HT1080 (cell line): ENCODE measurements at places on chromosomes 1 and 21. TPM values are rescaled to one million over a fixed set of nuclear protein-coding genes. Genes with fewer than 3 reads are reported as not detected.

DNA sequence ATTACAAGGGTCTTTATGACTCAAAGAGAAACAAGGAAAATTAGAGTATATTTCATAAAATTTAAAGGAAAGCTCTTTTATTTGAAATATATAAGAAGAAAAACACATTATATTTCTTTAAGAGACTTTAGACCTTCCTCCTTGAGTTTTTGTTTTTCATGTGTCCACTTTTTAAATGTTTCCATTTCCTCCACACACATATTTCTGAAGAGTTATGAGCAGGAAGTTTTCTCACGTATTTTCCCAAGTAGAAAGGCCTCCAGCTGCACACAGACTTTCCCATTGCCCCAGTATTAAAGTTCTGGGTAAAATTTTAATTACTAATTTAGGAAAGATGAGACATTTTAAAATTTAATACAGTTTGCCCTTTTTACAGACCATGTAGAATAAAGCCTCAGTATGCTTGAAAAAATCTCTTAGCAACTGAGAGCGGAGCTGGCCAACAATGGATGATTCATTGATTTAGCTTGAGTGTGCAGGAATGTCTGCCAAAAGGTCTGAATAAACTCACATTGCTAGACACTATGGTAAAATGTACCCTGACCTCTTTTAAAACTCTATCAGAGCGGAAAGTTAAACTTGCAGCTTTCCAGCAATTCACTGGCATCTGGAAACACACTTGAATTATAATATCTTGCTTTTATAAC, 57.9 kb downstream of the DDAH1 start:
- DNase-seq: peak; percentile 84

GRCh38 chr1:213623862-213624261, 363.9 kb upstream of the PROX1 start:
- DNase-seq: no peak

DNA sequence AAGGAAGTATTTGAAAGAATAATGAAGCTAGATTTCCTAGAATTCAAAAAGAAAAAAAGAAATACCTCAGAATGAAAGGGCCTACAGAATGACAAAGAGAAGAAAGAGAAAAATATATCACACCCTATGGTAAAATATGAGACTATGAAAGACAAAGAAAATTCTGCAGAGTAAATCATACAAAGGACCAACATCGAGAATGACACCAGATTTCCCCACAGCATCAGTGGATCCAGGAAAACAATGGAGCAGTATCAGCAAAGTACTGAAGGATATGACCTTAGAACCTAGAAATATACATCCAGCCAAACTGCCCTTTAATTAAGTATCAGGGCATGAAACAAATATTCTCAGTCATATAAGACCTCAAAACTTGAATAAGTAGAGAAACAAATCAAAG, 21.2 kb upstream of the IFNAR2 start:
- no peak for DNase-seq

- peak; percentile 21 for DNase-seq
These were observed 654.9 kb upstream of the PKN2 start for GRCh38 chr1:88029142-88029541.

DNA sequence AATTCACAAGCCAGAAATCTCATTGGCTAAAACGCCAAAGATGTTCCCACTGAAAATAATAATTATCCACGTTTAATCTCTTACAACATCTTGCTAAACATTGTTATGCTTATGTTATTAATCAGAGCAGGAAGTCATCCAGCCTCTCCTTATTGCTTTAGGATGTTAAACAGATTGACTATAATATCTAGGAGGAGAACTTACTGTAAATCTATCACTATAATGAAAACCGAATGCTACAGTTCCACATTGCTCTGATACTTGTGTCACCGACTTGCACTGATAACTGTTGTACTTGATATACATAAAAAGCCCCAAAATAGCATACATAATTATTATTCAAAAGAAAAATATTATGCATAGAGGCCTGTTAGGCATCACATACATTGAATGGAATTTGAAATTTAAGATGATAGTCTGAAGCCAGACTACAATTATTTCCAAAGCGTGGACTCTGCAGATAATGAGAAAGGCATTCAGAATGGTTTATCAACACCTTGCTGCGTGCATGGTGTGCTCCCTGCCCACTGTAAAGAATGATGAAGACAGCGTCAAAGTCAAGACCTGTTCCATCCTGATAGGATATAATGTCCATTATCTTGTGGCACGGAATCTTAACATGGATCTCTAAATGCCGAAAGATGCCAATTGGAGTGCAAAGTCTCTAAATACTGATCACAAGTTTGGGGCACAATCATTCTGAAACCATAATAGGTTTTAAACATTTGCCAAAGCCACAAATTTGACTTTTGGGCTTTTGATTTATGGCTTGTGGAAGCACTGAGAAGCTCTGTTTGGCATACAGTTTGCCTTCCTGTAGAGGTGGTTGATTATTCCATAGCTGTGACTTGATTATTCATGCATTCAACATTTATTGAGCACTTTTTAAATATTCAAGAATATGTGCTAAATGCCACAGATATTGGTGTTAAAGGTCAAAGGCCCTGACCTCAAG, 71.3 kb downstream of the CRB1 start:
- DNase-seq: no peak

DNA sequence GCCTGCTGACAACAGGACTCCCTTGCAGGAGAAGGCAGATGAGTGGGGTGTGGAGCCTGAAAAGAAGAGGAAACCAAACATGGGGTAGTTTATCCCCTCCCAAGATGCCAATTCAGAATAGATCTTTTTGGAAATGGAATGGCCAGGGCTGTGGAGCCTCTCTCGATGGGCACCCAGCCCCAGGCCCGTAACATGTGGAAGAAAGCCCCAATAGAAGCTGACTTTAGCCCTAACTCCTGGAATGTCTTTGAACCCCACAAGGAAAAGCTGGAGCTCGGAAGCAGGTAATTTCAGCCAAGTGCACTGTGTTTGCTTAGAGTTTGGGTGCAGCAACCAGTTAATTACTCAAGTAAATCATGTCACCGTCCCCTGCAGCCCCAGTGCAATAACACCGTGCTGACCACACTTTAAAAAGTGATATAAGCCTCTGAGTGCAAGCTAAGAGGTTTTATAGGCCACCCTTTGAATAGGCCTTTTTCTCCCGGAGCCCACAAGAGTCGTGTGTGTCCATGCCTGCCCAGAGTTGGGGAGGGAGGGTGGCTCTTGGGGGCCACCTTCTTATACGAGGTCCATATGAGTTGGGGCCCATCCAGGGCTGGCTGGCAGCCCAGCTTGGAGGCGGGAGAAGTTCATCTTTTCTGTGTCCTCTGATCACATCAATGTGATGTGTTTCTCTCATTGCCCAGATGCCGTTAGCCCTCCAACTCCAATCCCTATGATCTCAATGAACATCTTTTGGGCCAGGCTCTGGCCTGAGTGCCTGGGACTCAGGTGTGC, 153.2 kb downstream of the TRABD2B start:
- no peak for DNase-seq

GRCh38 chr1:220335668-220336067, 63.4 kb upstream of the RAB3GAP2 start:
- peak; percentile 24 for DNase-seq

DNA sequence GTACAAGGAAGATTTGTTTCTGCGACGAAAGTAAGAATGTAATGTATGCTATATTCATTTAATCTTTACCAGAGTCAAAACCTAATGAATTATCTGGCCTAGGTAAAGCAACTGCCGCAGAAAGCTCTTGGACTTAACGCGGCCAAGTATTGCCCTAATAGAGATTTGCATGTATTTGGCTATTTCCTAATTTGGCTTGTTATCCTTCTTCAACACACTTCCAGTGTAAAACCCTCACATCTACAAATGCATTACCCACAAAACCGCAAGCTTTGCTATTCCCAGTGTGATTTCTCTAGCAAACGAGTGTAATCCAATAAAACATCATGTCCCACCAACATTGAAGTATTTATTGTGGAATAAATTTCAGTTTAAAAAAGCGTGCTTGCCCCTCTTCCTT, 123.8 kb upstream of the LMO4 start:
- no peak for DNase-seq

DNA sequence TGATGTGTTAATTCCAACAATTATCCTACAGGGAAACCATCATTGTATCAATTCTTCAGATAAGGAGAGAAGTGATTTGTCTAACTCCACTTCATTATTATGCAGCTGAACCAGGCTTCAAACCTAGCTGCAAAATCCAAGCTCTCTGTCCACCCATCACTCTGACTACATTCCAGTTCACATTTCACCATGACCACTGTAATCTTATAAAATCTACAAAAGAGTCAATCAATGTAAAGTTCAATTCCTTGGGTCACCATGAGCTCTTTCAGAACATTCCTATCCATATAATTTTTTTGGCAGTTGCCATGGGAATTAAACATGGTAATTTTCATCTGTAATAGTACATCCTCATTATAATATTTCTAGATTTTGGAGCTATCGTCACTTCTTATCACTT, 100.9 kb downstream of the PLPPR5 start:
- DNase-seq: no peak

DNA sequence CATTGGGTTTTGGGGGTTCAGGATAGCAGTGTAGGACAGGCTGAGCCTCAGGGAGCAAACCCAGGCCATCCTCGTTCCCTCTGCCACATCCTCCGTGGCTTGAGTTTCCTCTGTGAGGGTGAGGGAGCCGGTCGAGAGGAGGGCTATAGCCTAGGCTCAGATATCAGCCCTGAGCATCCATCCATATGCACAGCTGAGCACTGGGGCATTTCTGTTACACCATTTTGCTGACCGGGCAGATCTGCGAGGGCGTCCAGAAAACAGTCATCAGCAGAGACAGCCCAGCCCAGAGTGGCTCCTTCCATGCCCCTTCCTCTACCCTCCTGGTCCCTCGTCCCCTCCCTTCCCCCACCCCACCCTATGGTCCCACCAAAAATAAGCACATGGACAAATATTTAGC, 53.5 kb downstream of the PTPRF start:
- DNase-seq: no peak

- no peak for DNase-seq
These were observed 46.9 kb downstream of the PKN2 start for GRCh38 chr1:88730995-88731394.

Gene PKP1
- not detected in 2 replicates for total RNA-seq

DNA sequence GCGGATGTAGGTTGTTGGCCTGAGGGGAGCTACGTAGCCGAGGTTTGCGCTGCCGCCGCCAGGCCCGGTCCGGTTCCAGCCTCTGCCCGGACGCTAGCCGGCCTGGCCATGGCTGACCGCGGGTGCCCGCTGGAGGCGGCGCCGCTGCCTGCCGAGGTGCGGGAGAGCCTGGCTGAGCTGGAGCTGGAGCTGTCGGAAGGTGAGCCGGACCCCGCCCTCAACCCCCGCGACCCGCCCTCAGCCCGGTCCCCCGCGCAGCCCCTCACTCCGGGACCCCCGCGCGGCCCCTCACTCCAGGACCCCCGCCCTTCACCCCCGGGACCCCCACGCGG, 299 bp downstream of the DIP2A start:
- no peak for DNase-seq

- DNase-seq: peak; percentile 84
These were observed at the start of gene EVA1B for GRCh38 chr1:36323636-36324352. EVA1B (minus strand) TSS chr1:36323645; CDS start chr1:36323037, 608 bp downstream.

DNA sequence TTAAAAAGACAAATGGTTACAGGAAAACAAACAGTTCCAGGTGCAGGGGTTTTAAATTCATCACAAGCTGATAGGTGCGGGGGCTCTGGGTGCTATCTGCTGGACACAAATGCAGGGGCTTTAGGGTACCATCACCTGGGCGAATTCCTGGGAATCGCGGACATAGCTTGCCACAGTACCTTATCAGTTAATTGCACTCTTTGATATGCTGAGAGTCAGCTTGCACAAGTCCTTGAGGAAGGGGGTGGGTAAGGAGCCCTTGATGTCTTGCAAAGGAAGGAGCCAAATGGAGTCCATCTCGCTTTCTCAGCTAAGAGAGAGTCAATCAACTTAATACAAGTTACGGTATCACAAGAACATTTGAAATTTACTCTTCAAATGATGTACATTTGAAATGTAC, 25.4 kb upstream of the TMEM54 start:
- no peak for DNase-seq

DNA sequence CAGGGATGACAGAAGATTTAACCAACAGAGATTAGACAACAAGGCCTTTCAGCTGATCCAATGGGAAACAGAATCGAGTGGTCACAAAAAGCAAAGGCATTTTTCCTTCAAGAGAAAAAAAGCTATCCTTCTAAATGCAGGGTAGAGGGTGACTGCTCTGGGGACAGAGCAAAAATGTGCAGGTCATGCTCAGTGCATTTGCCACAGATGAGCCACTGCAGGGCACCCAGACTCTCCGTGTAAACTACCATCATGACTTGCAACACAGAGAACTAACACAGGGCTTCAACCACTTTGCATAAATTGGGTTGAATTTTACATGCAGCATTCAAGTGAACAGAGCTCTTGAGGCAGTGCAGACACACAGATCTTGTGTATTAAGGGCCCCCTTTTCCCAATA, 56.8 kb downstream of the PRKAB2 start:
- DNase-seq: no peak

- no peak for DNase-seq
These were observed 200.6 kb downstream of the PTGER3 start for GRCh38 chr1:70847013-70847412.

DNA sequence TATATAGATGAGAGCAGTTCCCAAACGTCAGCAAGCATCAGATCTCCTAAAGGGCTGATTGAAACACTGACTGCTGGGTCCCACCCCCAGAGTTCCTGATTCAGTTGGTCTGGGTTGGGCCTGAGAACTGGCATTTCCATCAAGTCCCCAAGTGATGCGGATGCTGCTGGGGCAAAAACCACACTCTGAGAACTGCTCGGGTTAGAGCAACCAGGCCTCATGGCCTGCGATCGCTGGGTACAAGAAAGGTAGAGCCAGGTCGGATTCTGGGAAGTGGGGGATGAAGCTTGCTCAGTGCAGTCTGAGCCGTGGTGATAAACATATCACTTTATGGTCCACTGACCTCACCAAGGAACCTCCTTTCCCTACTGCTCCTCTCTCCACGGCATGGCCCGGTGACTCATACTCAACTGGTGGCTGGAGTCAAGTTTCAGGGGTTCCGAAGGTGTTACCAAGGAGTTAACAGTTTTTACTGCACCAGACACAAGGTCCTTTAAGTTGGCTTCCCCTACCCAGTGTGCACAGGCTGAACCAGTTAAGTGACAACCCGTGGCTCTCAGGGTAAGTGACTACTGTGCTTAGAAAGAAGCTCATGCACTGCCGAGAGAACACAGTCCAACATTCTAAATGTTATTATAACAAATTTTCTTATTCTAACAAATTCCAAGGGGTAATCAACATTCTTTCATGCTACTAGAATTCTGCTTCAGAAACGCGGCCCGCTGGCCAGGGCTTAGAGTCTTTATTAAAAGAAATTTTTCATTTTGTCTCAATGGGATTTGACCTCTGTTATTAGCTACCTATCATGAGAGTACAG, 153.5 kb downstream of the TGFBR3 start:
- DNase-seq: peak; percentile 90

DNA sequence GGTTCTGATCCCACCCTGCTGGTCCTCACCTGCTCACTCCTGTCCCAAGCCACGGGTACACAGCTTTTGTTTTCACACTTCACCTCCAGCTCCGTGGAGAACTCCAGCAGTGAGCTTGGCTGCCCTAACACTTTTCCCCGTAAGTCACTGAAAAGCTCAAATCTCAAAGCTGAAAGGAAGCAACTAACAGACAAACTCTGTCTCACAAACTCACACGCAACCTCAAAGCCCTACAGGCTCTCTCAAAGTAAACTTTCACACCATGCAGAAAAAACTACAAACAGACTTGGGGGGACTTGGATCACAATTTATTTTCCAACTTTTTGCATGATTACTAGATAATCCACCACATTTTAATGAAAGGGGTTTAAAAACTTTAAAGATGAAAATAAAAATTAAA, 88.3 kb downstream of the AK5 start:
- no peak for DNase-seq
